ENCODE measurements at places on chromosomes 16 and 17.

DNA sequence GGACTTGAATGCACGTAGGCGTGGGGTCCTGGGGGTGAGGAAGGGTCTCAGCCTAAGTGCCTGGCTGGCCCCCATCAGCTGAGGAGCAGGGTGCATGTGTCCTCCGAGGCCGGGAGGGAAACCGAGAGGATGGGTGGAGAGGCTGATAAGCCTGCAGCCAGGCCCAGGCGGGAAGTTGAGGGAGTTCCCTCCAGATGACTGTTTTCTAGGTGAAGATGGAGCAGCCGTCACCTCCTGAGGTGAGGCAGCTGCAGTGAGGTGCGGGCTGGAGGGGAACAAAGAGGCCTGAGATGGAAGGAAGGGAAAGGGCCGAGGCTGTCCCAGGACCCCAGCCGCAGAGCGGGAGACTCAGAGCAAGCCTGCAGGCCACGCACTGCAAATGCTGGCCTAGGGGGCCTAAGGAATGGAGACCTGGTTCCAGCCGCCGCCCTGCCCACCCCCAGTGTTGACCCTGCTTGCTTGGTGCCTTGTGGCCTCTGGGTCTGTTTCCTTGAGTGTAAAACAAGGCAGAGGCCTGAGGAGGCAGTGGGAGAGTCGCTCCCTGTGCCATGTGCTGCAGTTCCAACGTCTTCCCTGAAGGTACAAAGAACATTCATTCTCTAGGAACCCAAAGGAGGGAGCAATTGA lies 3.0 kb downstream of the PECAM1 start:
- no peak for DNase-seq

- DNase-seq = no peak
Observed at GRCh38 chr16:68319185-68319908, 8.5 kb downstream of the PRMT7 start.

GRCh38 chr17:39916918-39917317 lies 1.5 kb downstream of the GSDMB start:
- peak; percentile 28 for DNase-seq

- no peak for DNase-seq
Observed at GRCh38 chr16:10269632-10270031, 87.4 kb upstream of the GRIN2A start.

- DNase-seq = no peak
Observed at GRCh38 chr16:5706211-5706610, 608.6 kb upstream of the EEF2KMT start.

DNA sequence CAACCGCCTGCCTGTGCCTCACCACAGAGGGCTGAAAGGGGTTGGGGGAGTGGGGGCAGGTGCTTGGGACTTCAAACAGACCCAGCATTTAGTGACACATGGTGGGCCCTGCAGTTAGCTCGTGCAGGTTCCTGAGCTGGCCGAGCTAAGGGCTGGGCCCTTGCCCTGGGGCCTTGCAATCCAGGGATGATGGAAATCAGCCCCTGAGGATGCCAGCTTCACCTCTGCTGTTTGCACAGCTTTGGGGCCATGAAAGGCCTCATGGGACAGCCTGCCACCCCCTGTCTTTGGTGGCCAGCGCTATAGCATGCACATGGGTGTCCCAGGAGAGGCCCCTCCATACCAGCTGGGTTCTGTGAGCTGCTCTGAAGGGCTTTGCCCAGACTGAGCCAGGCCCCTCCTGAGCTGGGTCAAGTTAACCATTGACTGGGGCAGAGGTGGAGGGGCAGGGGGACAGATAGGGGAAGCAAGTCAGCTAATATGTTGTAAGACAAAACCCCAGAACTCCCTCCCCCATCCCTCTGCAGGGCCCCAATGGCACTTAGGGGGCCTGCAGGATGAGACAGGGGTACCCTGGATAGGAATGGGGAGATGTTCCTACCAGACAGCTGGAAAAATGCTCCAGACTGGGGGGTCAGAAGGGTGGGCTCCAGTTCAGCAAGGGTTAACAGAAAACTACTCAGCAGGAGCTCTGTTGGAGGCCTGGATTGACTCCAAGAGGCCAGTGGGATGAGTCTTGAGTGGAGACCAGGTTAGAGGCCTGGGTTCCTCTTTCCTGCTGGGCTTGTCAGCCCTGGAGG lies 692 bp downstream of the PRR15L start:
- DNase-seq = no peak

DNA sequence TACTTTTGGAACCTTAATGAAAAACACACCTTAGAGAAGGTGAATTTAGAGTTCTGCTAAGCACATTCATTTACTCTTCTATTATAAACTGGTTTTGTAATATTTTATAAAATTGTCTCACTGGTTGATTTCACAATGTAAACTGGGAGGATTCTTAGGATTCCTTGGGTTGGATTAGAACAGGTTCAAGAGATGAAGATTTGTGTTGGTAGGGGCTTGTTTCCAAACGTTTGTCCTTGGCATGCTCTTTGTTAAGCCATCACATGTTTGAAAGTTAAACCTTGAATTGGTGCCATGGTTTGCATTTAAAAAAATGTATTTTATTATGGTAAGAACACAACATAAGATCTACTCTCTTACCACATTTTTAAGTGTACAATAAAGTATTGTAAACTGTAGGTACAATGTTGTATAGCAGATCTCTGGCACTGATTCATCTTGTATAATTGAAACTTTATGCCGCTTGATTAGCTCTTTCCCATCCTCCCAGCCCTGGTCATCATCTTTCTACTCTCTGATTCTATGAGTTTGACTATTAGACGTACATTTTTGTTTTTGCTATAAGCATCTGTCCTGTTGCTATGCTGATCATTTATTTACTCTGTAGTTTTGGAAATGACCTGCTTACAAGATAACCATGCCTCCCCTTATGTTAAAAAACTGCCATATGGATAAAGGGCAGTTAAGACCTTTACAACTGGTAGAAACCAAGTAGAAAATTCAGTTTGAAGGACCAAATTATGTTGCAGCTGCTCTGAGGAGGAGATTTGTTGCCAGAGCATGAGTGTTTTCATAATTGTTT lies 9.6 kb downstream of the FTO start:
- no peak for DNase-seq

GRCh38 chr16:85138825-85139627 lies 26.8 kb upstream of the CIBAR2 start:
- no peak for DNase-seq

GRCh38 chr17:4498461-4499397 lies at the start of gene SPNS2:
TSS of gene SPNS2 (plus strand) at chr17:4498881. CDS start at chr17:4499048, 167 bp downstream.
- DNase-seq = peak; percentile 94

GRCh38 chr16:68386628-68387027 lies 61.7 kb downstream of the SMPD3 start:
- no peak for DNase-seq

GRCh38 chr17:83053021-83053681 lies 26.3 kb upstream of the METRNL start:
- no peak for DNase-seq

GRCh38 chr17:74836691-74837467 lies 22.8 kb downstream of the GRIN2C start:
- DNase-seq = no peak

GRCh38 chr17:34076743-34077631 lies 178.1 kb upstream of the CCL2 start:
- no peak for DNase-seq

GRCh38 chr16:65061935-65062518 lies 59.8 kb downstream of the CDH11 start:
- DNase-seq = no peak

DNA sequence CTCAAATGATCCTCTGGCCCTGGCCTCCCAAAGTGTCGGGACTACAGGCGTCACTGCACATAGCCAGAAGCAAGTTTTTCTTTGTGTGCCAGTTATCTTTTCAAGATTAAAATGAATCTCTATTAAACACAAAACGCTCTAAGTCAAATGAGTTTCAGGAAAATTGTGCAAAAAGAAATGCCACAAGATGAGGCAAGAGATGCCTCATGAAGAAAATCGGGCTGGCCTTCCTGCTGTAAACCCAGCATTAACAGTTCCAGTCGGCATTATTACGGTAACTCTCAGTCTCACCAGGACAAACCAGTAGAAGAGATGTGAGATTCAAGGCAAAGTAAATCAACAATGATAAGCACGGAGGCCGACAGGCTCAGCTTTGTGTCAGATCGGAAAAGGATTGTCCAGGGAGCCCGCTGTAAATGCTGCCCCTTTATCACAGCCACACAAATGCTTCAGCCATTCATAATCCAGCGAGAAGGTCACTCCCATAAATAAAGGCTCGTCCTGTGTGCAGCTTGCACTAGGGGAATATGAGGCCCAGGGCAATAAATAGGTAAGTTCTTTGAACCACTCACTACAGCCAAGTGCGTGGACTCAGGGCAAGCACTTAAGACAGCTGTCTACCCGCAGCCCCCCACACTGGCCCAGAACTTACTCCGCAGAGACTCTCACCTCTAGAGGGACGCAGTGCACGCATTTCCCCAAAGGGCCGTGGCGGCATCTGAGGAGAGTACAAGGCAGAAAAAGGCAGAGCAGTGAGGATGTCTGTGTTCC lies 27.2 kb downstream of the NPLOC4 start:
- no peak for DNase-seq

DNA sequence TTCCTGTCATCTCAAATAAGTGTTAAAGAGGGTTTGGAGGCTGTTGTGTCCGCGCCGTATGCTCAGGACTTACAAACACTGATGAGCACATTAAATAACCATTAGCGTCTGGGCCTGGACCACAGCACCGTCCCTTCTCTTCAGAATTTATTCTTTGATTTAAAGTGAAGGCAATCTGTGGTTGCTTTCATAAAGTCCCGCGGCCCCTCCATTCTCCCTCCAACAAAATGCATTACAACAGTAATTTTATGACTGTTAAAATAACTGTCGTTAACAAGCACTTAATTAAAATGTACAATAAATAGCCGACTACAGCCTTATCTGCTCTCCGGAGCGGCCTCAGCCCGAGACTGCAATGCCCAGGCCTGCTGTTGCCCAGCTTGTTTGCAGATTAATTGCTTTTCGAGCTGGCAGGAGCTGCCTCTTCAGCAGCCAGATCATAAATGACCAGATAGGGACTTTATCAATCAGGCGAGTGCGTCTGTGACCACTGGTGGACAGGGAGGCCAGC lies 30.6 kb upstream of the IRX3 start:
- DNase-seq = no peak

GRCh38 chr17:81577278-81578000 lies 25.3 kb upstream of the FAAP100 start:
- DNase-seq = no peak

- peak; percentile 84 for DNase-seq
Observed at GRCh38 chr17:62109378-62109902, 44.4 kb upstream of the MED13 start.

GRCh38 chr16:57141822-57142631 lies 43.8 kb downstream of the PSME3IP1 start:
- no peak for DNase-seq

DNA sequence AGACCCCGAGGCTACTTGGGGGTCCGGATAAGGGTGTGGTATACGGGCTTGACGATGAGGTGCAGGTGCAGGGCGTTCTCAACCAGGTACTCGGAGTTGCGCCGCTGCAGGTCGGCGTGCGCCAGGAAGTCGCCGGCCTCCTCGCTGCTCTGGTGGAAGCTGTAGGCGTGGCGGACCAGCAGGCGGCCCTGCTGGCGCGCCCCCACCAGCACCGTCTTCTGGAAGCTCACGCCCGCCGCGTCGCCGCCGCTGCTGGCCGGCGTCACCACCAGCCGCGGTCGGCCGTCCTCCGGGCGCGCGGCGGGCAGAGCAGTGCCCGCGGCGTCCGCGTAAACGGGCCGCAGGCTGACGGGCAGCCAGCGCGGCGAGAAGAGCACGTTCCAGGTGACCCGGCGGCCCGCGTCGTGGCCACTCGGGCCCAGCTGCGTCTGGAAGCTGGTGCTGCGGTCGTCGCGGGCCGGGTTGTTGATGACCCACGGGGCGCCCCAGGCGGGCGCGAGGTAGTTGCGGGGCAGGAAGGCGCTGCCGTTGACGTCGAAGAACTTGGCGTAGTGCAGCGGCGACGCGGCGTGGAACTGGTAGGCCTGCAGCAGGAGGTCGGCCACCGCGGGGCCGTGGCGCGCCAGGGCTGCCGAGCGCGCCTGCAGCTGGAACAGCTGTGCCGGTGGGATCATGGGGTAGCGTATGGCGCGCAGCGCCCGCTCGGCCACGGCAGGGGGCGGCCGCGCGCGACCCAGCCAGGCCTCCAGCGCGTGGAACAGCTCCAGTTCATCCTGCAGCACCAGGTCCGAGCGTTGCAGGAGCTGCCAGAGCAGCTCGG lies 4.8 kb downstream of the BTBD17 start:
- DNase-seq = no peak

- DNase-seq = no peak
Observed at GRCh38 chr17:7767405-7768021, 50.0 kb downstream of the DNAH2 start.

DNA sequence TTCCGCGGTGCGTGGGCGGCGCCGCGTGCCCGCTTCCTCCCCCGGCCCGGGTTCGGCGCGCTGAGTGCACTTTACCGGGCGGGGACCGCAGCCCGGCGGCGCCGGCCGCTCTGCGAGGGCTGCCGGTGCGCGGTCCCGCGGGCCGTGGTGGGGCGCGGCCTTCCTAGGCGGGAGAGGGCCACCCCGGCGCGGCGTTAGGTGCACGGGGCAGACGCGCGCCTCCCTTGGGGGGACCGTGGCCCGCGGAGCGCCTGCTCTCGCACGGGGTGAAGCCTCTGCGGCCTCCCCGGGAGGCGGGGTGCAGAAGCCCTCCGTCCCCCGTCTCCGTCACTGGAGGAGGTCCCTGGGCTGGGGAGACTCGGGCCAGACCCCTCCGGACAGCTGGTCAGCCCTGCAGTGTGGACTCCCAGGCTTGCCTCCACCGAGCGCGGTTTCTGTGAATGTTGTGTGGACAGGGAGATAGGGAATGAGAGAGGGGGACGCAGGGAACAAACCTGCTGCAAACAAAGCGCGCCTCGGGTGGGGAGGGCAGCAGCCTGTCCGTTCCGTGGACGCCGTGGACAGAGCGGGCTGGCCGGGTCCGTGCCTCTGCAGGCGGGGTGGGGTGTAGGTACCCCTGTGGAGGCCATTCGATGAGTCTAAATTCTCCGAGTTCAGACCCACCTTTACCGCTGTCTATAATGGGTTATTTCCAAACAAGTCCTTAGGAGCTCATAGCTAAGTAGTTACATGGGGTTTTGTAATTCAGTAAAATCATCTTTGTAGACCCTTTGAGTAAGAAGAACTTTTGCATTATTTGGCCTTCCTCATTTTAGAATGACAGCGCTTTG lies 721 bp downstream of the TBCD start:
- no peak for DNase-seq

DNA sequence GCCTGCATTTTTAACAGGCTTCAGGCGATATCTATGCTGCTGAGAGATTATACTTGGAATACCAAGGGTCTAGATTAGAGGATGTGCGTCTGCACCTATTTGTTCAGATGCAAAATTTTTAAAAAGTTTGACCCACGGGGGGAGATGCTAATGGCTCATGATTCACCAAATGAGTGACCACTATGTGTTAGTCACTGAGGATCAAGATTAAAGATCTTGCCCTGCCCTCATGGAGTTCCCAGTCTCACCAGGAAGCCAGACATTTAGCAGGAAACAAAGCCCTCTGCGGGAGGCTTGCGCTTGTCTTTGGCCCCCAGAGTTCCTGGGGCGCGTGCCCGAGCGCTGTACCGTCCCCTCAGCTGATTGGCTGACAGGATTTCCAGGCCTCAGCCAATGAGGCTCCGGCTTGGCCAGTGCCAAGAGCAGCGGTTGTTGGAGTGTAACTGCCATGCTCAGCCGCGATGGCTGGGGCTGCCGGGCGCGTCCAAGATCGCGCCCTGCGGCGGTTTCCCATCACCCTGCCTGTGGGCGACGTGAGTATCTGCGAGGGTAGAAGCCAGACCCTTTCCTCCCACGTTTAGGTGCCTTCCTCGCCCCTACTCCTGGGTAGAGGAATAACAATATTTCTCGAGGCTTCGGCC lies 4.5 kb upstream of the DDX19B start:
- DNase-seq = no peak
